ENCODE measurements at places on chromosomes 1 and 21.

GRCh38 chr1:167529829-167530474 lies 11.6 kb upstream of the CD247 start:
- no peak for DNase-seq

DNA sequence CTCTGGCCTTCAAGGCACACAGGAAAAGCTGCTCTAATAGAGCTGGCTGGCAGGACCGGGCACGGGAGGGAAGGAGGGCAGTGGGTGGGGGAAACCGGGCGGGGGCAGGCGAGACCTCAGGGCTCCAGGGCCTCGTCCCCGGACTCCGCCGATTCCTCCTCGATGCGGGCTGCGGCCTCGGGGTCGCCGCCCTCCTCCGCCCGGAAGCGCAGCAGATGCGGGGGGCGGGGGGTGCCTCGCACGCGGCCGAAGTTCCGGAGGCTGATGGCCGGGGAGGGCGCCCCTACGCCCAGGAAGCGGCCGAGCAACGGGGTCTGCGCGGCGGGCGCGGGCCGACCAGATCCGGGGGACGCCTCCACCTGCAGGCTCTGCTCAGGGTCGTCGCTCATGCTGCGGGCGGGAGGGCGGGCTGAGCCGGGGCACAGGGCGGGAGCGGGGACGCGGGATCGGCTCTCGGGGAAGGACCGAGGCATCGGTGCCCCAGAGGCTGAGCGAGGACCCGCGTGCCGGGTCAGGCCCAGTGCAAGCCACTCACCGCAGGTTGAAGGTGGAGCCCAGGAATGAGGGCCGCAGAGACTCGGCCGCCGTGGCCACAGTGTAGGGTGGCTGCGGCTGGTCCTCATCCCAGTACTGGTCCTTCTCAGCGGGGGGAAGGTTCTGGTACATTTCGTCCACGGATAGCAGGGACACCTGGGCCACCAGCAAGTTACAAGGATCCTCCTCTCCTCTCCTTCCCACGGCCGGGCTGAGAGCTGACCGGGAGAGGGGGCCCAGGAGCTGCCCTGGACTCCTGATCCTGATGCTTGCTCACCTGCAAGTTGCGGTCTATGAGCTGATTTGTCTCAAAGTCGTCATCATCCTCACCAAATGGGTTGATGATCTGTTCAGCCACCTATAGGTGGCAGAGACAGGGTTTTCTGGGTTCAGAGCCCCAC lies 3.6 kb downstream of the BEST4 start:
- DNase-seq = peak; percentile 74

DNA sequence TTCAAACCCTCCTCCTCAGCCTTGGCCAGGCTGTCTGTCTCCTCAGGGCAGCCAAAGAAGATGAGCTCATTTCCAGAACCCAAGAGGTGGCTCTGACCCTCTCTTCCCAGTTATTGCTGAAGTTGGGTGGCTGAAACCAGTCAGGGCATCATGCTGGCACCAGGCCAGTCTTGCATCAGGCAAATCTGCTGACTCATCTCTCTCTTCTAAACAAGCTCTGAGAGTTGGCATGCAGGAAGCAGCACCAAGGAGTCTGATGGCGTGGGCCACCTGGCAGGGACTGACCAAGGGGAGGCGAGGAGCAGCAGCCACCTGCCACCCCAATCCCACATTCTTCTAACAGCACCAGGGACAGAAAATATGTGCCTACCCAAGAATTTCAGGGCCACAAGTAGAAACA lies 104.8 kb upstream of the ATP1A1 start:
- peak; percentile 29 for DNase-seq

DNA sequence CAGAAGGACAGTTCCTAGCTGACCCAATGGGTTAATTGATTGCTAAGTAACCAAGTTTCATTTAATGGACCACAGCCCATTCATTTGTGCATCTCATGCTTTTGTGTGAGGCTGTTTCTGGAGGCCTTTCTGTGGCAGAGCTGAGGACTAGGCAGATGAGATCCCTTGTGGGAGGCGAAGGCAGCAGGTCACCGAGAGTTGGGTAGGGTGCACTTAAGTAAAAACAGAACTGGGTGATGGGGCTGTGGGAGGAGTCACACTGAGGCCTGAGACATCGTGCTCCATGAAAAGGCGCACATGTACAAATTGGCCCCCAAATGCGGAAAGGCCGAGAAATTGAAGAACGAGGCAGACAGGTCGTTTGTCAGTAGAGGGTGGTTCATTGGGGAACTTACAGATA lies 60.9 kb downstream of the S100B start:
- DNase-seq = no peak

DNA sequence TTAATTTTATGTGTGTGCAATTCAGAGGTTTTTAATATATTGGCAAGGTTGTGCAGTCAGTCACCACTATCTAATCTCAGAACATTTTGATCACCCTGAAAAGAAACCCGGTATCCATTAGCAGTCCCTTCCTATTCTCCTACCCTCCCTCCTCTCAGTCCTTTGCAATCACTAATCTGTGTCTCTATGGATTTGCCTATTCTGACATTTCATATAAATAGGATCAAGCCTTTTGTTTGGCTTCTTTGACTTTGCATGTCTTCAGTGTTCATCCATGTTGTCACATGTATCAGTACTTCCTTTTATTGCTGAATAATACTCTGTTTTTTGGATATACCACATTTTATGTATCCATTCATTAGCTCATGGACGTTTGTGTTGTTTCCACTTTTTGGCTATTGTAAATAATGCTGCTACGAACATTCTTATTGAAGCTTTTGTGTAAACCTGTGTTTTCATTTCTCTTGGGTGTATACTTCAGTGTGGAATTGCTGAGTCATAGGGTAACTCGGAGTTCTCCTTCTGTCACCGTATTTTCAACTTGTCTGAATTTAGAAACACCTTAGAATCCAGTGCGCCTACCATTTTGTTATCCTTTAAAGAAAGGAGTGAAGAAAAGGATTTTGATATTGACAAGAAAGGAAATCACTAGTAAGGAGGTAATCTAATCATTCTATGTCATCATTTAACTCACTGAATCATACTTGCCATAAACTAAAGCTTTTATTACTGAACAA lies 3.4 kb downstream of the CEP85 start:
- DNase-seq = no peak

DNA sequence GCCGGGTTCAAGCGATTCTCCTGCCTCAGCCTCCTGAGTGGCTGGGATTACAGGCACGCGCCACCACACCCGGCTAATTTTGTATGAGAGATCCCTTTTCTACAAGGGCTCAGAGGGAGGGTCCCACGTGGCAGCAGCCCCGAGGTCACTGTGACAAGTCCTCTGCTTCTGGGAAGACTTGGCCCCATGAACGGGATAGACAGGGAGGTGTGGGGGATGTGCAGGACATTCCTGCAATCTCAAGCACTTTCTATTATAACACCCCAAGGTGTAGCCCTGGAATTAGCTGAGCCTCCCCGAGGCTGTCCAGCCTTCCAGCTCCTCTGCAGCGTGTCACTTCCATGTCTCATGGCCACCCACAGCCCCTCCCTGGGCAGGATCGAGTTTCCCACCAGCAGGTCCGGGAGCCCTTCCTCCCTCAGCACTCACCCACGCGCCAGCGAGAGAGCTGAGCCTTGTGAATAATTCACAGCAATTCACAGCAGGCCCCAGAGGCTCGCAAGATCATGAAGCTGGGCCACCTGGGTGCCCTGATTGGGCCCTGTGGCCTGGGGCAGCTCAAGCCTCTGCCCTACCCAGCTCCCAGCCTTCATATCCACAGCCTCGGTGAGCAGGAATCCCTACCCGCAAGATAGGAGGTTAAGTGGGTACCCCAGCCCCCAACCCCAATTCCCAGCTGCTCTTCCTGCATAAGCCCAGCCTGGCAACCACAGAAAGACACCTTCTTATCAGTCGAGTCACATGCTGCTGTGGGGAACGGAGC lies 22.8 kb upstream of the RNU1-4 start:
- DNase-seq = peak; percentile 73

DNA sequence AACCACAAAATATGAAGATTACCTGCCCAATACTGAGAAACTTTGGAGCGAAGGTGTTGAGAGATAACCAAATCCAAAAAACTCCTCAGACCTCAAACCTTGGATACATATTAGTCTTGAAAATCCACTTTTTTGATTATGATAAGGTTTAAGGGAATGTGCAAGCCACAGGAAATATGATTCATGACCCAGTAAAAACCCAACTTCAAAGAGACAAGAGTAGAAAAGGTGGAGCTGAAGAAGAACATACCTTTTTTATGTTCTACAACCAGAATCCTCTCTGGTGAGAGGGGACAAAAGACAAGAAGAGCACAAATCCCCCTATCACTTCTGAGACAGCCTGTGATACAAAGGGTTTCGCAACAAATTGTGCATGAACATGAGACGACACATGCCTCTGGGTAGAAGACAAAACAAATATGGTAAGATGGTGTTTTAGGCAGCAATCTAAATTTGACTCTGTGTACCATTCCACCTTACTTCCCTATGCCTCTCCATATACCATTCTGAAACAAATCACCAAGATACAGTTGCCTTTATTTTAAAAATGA lies 37.3 kb downstream of the COL24A1 start:
- DNase-seq = no peak

DNA sequence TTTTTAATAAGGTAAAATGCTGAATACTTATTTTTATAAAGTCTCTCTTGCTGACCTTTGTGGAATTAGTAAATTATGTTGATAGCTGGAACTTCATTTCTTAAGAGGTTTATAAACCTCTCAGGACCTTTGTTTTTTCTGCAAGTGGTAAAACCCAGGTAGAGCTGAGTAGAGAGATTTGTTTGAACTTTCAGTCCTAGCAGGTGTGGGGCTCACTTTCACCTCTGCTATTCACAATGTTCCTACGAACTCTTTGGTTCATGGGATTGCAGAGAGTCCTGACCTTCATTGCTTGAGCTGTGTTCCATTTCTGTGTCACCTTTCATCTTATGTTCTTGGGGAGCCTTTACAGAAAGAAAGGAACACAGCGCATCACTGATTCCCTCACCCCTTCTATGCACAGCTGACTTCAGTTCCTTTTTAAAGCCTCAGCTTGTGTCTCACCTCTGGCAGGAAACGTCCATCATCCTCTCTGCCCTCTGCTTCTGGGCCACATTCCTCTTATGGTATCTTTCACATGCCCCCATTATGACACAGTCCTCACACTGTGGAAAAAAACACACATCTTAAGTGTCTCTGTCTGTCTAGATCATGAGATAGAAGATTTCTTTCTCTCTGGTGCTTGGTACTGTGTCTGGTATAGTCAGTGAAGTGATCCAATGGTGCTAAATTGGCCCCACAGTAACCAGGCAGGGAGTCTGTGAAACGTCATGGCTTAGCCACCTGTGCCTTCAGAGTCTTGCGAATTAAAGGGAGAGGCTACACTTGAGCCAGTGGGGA lies 262.5 kb upstream of the B3GALT2 start:
- peak; percentile 86 for DNase-seq

DNA sequence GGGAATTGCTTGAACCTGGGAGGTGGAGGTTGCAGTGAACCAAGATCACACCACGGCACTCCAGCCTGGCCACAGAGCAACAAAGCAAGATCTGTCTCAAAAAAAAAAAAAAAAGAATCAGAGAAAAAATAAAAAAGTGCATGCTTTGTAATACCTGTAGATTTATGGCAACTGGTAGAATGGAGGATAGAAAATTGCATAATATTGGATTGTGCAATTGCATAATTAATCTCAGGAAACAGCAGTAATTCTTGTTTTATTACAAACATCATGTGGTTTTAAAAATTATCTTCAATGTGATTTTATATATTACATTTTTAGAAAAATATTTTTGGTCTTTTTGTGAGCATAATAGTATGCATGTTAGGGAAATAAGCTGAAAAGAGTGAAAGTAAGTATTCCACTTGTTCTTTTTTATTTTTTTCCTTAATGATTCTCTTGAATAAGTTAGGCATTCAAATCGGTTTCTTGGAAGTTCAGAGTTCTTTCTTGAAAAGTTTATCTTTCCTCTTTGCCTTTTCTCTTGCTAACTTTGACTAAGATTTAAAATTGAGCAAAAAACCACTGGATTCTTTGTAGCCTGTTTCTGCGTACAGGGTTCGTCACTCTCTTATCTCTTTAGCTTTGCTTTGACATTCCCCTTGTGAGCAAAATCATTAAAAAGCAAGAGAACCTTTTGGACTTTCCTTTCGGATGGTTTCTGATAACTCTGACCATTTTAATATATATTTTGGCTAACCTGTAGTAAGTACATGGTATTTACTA lies 127.5 kb upstream of the ADAMTS5 start:
- DNase-seq = no peak

DNA sequence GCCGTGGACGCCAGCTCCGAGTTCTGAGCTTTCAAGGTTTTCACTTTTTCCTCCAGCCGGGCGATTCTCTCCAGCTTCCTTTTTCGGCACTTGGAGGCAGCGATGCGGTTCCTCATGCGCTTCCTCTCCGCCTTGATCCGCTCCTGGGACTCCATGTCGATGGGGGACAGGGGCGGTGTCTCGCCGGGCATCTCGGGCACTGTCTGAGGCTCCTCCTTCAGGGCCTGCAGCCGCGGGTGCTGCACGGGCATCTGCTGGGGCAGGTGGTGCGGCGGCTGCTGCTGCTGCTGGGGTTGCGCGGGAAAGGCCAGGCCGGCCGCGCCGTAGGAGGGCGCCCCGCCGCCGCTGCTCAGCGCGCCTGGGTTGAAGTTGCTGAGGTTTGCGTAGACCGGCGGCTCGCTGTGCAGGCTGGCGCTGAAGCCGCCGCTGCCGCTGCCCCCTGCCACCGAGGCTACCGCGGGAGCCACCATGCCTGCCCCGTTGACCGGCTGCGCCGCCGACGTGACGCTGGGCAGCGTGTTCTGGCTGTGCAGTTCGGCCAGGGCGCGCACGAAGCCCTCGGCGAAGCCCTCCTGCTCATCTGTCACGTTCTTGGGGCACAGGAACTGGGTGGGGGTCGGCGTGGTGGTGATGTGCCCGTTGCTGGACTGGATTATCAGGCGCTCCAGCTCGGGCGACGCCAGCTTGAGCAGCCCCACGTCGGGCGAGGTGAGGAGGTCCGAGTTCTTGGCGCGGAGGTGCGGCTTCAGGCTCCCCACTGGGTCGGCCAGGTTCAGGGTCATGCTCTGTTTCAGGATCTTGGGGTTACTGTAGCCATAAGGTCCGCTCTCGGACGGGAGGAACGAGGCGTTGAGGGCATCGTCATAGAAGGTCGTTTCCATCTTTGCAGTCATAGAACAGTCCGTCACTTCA lies 1.4 kb downstream of the JUN start:
- peak; percentile 63 for DNase-seq

- DNase-seq = no peak
These were observed 9.4 kb downstream of the ACOT7 start for GRCh38 chr1:6384135-6384534.
